ENCODE measurements at places on chromosomes 5 and 9.

GRCh38 chr5:123746683-123747360 is 234.8 kb downstream of the CSNK1G3 start:
- no peak for DNase-seq

DNA sequence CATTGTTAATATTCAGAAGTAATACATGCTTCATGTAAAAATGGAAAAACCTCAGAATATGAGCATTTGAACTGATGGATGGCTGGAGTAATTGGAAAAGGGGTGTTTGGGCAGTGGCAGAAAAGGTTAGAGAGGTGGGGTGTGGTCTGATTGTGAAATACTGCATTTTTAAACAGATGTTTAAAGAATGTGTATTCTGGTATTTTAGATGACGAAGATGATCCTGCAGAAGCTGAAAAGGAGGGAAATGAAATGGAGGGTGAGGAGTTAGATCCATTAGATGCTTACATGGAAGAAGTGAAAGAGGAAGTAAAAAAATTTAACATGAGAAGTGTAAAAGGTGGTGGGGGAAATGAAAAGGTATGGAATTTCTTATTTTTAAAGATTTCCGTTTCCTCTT is 18.8 kb downstream of the DDX46 start:
- DNase-seq = no peak

DNA sequence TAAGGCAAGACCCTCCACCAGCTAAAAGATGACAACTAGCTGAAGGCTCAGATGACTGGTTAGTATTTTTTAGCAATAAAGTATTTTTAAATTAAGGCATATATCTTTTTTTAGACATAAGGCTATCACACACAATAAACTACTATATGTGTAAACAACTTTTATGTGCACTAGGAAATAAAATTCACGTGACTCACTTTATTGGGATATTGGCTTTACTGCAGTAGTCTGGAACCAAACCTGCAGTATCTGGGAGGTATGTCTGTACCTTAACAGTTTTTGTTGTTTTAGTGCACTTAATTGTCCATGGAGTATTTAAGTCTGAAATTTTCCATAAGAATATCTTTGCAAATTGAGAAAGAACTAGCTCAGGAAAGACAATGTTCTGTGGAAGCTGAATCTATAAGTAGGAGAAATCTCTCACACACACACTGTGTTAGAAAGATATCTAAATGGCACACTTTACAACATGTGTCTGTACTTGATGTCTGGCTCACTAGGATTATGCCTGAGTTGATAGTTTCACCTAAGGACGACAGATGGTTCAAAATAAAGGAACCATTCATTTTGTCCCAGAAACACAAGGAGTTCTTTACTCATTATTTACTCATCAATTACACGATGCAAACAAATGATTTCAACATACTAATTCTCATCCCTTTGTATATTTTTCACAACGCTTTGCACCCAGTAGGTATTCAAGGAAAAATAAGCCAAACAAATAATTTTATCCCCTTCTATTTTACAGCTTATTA is 4.6 kb downstream of the RAPGEF6 start:
- DNase-seq = peak; percentile 43

GRCh38 chr5:144328980-144329379 is 158.3 kb downstream of the KCTD16 start:
- peak; percentile 45 for DNase-seq

GRCh38 chr9:124012368-124013301 is 1.1 kb downstream of the LHX2 start:
- DNase-seq = no peak

- no peak for DNase-seq
Observed at GRCh38 chr9:92295240-92295790, 1.8 kb upstream of the IARS1 start.

Measured in NCI-H2081 (cell line).